ENCODE measurements at places on chromosomes 13 and 19. TPM values are rescaled to one million over a fixed set of nuclear protein-coding genes. Genes with fewer than 3 reads are reported as not detected.

DNA sequence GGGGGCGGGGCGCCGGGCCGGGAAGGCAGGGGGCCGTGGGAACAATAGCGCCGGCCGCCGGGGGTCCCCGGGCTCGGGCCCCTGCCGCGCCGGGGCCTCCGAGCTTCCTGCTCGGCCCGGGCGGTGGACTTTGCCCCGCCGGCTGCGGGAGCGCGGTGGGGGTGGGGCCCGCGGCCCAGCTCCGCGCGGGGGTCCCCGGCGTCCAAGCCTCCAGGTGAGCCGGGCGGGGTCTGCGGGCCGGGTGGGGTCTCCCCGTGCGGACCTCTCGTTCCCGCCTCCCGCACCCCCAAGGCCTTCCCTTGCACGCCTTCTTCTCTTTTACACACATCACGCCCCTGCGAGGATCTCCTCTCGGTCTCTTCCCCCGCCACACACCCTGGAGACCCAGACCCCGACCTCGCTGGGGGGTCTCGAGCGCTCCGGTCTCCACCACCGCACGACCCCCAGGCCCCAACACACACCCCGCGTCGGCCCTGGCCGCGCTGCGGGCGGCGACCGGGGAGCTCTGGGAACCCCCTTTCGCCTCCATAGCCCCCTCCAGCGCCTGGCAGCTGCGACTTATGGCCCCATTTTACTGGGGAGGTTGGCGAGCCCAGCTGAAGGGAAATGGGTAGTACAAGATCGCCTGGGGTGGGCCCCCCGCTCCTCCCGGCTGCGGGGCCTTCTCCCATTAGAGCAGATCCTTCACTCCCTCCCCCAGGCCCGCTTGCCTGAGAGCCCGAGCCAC is 711 bp downstream of the CAMSAP3 start:
- DNase-seq = no peak

DNA sequence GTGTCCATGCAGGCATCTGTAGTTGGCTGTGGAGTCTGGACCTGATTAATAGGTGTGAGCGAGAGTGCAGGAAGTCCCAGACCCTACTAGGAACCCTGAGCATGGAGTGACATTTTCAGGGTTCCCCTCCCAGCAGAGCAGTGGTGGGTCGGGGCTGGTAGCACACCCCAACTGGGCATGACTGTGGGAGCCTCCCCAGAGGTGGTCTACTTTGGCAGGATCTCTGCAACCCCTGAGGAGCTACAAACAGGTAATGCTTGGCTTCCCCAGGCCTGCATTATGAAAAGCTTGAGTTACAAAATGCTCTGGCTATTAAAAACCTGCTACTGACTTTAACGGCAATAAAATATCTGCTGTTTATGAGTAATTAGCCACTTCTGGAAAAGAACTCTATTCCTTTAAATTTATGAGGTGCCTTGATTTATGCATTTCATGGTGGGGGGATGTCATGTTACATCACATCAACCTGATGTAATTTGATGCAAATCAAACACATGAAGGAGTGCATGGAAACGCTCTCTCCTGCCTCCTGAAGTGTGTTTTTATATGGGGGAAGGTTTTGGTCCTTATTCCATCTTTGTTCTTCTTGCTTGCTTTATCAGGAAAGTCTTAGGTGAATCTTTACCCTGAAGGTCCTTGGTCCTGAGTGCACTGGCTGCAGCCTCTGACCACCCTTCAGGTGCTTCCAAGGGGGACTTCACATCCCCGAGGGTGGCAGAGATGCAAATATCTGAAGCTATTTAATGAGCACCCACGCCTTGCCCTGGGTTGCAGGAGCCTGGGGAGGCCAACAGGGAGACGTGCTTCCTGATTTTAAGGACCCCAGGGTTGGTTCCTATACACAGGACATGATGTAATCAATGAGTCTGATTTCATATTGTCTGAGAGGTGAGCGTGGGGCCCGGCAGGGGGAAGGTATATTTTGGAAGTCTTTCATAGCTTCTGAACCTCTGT is 54.0 kb downstream of the ZNF536 start:
- DNase-seq = no peak

GRCh38 chr13:96636001-96636709 is 358.1 kb downstream of the OXGR1 start:
- no peak for DNase-seq

CLEC17A gene
- 0.32 TPM for total RNA-seq

FUT6 gene
- 89.4 TPM for total RNA-seq

GRCh38 chr13:70391678-70392077 is 283.4 kb upstream of the KLHL1 start:
- DNase-seq = peak; percentile 82

DNA sequence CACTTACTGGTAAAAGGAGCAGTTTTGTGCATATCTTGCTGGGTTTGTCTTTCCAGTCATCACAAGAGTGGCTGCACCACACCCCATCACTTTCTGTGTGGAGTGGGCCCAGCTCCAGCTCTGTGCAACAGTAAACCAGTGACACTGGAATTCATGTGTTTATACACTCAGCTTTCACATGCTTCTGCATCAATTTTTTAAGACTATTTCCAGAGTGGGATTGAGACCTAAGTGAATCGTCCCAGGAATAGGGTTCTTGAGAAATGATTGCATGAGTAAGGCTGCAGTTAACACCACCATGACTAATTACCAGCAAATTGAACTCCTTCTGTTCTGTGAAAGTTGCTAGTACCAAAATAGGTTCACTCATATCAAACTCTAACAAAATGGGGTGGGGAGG is 5.3 kb upstream of the CFAP97D2 start:
- no peak for DNase-seq

GRCh38 chr19:1220477-1220930 is 14.9 kb downstream of the STK11 start:
- no peak for DNase-seq

GRCh38 chr13:110950819-110951570 is 36.1 kb upstream of the ANKRD10 start:
- DNase-seq = no peak

- DNase-seq = peak; percentile 93
These were observed 63.6 kb downstream of the ZNF429 start for GRCh38 chr19:21568816-21569493.

GRCh38 chr13:51346397-51346796 is 6.9 kb downstream of the SERPINE3 start:
- DNase-seq = no peak

DNA sequence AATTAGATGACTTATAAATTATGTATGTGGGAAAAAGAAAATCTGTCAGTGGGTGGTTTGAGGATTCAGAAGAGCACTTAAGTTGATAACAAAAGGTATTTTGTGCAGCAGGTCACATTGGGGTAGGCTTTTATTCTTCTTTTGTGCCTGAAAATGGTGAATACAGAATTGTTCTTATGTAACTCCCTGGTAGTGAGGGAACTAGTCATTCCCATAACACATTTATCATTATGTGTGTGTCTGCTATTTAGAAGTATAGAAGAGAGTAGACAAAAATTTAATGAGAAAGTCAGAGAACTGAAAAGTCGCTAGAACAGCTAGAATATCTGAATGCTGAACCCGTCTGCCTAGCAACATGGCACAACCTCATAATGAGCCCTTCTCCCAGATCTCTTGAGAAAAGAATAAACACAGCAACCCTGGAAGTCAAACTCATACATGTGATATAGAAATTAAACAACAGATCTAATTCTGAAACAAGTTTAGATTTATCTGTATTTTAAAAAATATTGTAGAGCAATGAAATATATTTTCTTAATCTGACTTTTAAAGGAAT is 111.8 kb upstream of the EDNRB start:
- DNase-seq = no peak

GRCh38 chr19:9043524-9043923 is 33.3 kb upstream of the MUC16 start:
- DNase-seq = no peak

GRCh38 chr19:5037936-5038335 is 69.0 kb downstream of the KDM4B start:
- no peak for DNase-seq

DNA sequence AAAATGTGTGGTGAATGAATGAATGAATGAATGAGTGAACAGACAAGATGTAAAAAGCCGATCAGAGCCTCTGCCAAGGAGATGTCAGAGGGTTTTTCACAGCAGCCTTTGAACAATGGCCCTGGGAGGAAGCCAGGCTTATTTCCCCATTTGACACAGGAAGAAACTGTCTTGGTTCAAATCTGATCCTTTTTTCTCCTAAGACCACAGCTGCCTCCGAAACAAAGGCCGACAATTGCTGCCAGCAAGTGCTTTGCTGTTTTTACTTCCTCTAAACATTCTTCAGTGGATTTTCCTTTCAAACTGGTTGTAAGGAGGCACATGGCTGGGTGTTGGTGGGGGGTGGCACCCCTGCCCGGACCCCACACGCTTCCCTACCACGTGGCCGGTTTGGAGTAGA is 44.2 kb upstream of the HOMER3 start:
- DNase-seq = no peak

DNA sequence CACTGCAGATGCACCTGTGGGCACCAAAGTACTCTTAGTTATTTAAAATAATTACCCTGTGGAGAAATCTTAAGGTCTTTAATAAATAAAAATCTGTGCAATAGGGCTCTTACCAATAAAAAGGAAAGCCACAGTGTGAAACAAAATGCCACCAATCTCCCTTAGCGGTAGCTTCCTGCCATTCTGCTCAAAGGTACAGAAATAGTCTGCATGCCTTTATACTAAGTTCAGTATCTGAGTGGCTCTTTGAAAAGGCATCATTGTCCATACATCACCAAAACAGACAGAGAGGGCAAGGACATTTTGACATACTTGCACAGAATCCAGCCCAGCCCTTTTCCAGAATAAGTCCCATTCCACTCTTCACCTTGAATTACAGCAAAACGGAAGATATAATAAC is 161.0 kb downstream of the KLF12 start:
- DNase-seq = no peak

FFAR2 gene
- total RNA-seq = 0.22 TPM

DNA sequence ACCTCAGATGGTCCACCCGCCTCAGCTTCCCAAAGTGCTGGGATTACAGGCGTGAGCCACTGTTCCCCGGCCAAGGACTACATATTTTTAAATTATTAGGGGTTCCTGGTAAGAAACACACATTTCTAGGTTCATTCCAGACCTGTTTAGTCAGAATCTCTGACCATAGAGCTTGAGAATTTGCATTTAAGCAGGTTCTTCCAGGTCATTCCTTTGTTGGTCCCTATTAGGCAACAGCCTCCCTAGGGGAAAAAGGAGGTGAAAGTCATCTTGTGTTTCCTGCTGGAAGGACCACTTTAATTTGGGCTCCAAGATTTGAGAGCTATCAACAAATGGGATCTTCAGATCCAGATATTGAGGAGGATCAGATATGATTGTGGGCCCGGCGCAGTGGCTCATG is 16.3 kb downstream of the S1PR2 start:
- no peak for DNase-seq

DNA sequence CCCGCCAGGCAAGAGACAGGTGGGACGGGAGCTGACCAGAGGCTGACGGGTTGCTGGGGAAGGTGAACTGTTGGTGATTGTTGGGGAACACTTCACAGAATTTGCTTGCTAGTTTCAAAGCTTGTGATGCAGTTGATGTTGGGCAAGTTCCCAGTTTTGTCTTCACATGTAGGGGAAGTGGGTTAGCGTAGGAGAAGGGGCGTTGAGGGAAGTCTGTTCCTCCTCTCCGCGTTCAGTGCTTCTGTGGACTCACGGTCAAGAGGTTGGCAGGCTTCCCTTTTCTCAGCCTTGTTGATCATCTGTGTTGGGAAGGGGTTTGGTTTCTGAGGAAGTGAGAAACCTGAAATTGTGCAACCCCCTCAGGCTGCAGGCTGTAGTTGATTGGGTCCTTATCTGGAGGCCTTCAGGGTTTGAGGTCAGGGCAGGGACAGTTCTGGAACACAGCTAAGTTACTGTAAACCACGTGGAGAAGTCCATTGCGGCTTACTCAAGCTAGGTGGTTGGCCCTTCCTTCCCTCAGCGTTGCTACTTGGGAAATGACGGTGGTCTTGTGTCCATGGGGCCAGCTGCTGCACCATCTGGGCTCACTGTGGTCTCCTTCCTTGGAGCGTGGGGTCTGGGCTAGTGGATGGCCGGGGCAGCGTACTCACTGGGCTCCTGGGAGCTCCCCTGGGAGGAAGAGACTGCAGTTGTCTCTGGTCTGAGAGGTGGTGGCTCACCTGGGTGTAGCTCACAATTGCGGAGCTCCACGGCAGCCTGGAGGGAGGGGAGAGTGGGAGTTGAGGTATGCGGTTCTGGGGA is 7.5 kb downstream of the RPS9 start:
- peak; percentile 56 for DNase-seq

- no peak for DNase-seq
These were observed 93.2 kb downstream of the LHFPL6 start for GRCh38 chr13:39509616-39510315.

DNA sequence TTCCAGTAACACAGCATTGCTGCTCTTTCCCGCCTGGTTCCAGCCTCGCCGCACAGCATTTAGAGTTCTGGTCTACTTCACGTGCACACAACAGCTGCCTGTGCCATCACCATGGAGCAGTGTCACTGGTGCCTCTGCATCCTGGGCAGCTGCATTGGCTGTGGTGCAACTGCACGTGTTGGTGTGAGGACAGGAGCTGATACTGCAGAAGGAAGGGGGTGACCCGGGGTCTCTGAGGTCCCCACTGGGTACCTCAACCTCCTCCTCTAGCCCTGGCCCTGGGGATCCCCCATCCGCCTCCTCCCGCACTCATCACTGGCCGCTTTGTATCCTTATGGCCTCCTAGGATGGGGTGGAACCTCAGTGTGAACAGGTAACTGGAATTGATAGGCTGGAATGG is 112.5 kb downstream of the SOX1 start:
- no peak for DNase-seq

DNA sequence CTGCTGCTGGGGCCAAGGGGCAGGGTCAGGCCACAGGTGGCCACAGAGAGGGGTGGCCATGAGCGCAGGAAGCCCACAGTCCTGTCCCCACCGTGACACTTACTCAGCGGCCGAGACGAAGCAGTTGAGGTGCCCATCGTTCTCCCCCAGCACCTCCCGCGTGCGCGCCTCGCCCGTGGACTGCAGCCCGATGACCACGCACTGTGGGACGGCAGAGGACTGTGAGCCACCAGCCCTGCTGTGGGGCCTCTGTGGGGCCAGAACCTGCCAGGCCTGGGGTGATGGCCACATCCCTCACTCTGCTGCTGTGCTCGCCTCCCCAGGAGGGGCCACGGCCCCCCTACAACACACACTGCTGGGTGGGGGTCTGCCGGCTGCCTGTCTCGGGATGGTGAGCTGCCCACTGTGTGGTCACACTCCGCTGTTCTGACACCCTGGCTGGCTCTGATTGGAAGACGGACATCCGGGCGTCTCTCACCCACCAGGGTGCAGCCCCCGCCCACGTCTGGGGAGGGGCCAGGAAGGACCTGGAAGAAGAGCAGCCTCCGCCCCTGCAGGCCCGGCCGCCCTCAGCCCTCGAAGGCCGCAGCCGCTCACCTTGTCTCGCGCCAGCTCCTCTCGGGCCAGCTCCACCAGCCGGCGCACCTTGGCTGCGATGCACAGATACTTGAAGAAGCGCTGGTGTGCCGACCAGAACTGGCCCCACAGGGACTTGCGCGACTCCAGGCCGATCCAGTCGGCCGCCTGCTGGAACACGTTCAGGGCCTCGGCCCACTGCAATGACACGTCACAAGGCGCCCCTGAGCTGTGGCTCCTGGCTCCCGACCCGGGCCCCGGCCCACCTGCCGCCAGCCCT is 13.2 kb downstream of the GPX4 start:
- DNase-seq = no peak

PCSK4 gene
- total RNA-seq = 5.8 TPM
